Activated naive CD8-positive, alpha-beta T cell treated with anti-CD3 and anti-CD28 coated beads, Interleukin-2, amount 50 U/mL, for 24 hours (primary cell): ENCODE measurements at places on chromosomes 13 and 19.

- H3K36me3 ChIP-seq = peaks cover 2% of the 10 kb centered on the region
- no peak overlapping the region for H3K27ac ChIP-seq
- H3K4me3 ChIP-seq = no peak overlapping the region
Measured at GRCh38 chr19:1505012-1505411, 7.8 kb downstream of the ADAMTSL5 start.

- DNase-seq = no peak
- peak overlapping the region; percentile 83 for H3K4me3 ChIP-seq
- no peak overlapping the region for H3K27ac ChIP-seq
- H3K27me3 ChIP-seq = peaks cover 40% of the 10 kb centered on the region
- H3K4me1 ChIP-seq = peaks cover 23% of the 10 kb centered on the region
Measured at GRCh38 chr19:44847144-44848035, 1.3 kb downstream of the NECTIN2 start.

DNA sequence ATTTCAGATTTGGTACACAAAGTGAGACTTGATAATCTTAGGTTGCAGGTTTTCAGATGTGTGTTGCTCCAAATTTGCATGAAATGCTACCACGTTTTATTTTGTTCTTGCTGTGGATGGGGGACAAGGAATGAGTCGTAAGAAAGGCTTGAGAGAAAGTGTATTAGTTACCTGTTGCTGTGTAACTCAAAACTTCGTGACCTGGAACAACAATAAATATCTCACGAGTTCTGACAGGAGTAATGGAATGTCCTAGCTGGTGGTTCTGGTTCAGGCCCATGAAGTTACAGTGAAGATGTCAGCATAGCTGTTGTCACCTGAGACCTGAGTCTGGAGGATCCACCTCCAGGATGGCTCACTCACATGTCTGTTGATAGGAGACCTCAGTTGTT, 1.2 kb downstream of the ZNF8 start:
- H3K27ac ChIP-seq = peak overlapping the region; percentile 78
- H3K4me3 ChIP-seq = peak overlapping the region; percentile 96
- H3K36me3 ChIP-seq = peaks cover 67% of the 10 kb centered on the region
- no peaks in the 10 kb centered on the region for H3K27me3 ChIP-seq
- DNase-seq = no peak
- H3K4me1 ChIP-seq = peaks cover 42% of the 10 kb centered on the region

- H3K27me3 ChIP-seq = no peaks in the 10 kb centered on the region
- H3K27ac ChIP-seq = no peak overlapping the region
- no peaks in the 10 kb centered on the region for H3K36me3 ChIP-seq
- no peak overlapping the region for H3K4me3 ChIP-seq
Measured at GRCh38 chr13:80787604-80788003, 446.7 kb upstream of the SPRY2 start.

DNA sequence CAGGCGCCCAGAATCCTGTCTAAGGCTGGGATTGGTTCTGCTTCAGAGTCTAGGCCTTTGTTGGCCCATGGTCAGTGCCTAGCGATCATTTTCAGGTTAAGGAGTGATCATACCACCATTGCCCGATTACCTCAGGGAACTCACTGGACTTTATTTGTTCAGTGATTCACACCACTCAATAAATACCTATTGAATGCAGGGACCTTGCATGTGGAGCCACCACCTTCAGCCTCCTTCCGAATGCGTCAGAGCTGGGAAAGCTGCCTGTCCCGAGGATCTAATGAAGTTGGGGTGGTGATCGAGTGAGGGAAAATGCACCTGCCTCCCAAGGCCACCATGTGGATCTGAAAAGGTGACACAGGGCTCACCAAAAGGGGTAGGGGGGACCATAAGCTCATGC, 40.0 kb upstream of the POU2F2 start:
- no peak overlapping the region for H3K4me3 ChIP-seq
- H3K27ac ChIP-seq = no peak overlapping the region
- DNase-seq = no peak
- no peaks in the 10 kb centered on the region for H3K36me3 ChIP-seq
- peaks cover 23% of the 10 kb centered on the region for H3K27me3 ChIP-seq

DNA sequence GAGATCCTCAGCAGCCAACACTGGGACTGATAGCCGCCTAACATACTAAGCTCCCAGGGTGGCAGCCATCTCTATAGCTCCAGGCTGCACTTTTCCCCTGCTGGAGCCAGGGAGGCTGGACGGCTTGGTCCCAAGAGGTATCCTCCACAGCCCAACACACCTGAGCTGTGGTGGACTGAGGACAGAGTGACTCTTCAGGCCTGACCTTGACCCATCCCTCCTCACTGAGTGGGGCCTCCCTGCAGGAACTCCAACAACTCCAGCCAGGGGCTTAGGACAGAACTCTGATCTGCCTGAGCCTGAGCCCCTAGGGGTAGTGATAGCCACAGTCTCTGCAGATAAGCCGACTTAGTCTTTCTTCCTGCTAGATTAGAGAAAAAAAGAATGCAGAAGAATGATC, 958.1 kb upstream of the PRR20A start:
- no peak for DNase-seq
- H3K27me3 ChIP-seq = no peaks in the 10 kb centered on the region
- no peak overlapping the region for H3K4me3 ChIP-seq

GRCh38 chr19:12778017-12778904, 2.9 kb upstream of the HOOK2 start:
- no peaks in the 10 kb centered on the region for H3K27me3 ChIP-seq
- H3K4me3 ChIP-seq = peak overlapping the region; percentile 84
- peaks cover 54% of the 10 kb centered on the region for H3K4me1 ChIP-seq
- H3K27ac ChIP-seq = peak overlapping the region; percentile 85
- no peaks in the 10 kb centered on the region for H3K36me3 ChIP-seq
- peak; percentile 61 for DNase-seq

GRCh38 chr19:23394511-23394910, 760 bp downstream of the ZNF91 start:
- peaks cover 41% of the 10 kb centered on the region for H3K4me1 ChIP-seq
- H3K27me3 ChIP-seq = no peaks in the 10 kb centered on the region
- H3K27ac ChIP-seq = peak overlapping the region; percentile 95
- DNase-seq = peak; percentile 39
- H3K36me3 ChIP-seq = peaks cover 38% of the 10 kb centered on the region

- H3K4me1 ChIP-seq = peaks cover 4% of the 10 kb centered on the region
- no peaks in the 10 kb centered on the region for H3K27me3 ChIP-seq
- H3K4me3 ChIP-seq = no peak overlapping the region
- H3K36me3 ChIP-seq = peaks cover 5% of the 10 kb centered on the region
- no peak for DNase-seq
Measured at GRCh38 chr13:100108913-100109507, 20.1 kb downstream of the PCCA start.

DNA sequence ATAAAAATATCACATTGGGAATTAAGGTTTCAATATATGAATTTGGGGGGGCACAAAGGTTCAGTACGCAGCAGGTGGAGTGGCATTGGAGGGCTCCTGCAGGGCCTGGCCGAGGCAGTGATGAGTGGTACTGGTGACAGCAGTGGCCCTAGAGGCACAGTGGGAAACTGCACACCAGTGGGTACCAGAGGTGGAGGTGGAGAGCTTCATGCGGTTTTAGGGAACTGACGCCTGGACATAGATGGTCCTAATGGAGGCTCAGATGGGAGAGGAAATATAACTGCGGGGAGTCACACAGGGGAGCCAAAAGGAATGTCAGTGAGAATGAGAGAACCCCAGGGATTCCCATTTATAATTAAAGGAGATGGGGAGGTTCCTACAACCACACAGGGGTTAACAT, 156.2 kb downstream of the COG6 start:
- H3K27ac ChIP-seq = no peak overlapping the region
- DNase-seq = no peak

DNA sequence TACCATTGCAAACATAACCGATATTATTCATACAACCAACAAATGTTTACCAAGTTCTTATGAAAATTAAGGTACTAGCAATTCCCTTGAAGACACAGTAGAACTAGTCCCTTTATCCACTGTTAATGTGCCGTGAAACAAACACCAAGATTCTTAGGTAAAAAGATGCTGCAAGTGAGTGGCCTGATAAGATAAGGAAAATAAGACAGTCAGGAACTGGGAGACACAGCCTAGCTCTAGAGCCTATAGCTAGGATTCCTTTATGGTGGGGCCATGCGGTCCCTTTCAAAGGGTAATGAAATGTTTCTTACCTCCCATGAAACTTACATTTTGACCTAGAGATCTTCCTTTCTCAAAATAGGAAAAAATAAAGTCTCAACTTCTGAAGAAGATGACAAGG, 658.4 kb upstream of the MIR17HG start:
- H3K4me1 ChIP-seq = no peaks in the 10 kb centered on the region
- H3K4me3 ChIP-seq = no peak overlapping the region
- no peaks in the 10 kb centered on the region for H3K36me3 ChIP-seq

DNA sequence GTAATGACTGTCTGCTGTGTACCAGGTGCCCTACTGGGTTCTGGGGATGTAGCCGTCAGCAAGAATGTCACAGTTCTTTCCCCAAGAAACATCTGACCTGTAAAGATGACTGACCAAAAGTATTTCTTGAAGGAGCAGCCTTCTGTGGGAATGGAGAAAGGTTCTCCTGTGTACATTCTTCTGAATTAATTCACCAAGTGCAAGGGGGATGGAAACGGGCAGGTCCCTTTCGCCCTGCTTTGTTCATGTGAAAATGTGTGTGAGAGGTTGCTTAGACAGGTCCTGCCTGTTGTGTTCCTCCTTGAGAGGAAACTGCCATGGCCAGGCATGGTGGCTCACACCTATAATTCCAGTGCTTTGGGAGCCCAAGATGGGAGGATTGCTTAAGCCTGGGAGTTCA, 57.0 kb downstream of the SLC7A9 start:
- H3K27me3 ChIP-seq = no peaks in the 10 kb centered on the region
- H3K4me3 ChIP-seq = no peak overlapping the region
- DNase-seq = no peak

- no peak for DNase-seq
- H3K36me3 ChIP-seq = no peaks in the 10 kb centered on the region
- peaks cover 10% of the 10 kb centered on the region for H3K27me3 ChIP-seq
- no peak overlapping the region for H3K4me3 ChIP-seq
Measured at GRCh38 chr19:31378404-31378803, 29.2 kb upstream of the TSHZ3 start.
